ENCODE measurements at places on chromosomes 5 and 9.

GRCh38 chr5:85998656-85999055, 619.1 kb upstream of the COX7C start:
- no peak for DNase-seq

- DNase-seq, result no peak
Measured at GRCh38 chr5:6465831-6466790, 17.5 kb downstream of the UBE2QL1 start.

DNA sequence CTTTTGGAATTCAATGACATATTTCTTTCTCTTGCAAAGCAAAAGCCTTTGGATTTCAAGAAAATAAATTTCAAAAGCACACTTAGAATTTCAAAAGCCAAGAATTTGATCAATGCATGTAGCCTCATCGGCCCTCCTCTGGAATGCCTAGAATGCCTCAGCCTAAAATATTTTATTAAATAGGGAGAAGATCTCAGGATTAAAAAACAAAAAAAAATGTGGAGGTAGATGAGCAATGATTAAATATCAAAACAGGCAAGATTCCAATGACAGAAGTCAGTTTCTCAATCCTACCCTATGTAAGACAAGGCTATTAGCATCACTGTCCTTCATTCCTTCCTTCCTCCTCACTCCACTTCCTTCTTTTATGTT, 169.0 kb downstream of the CDH6 start:
- no peak for DNase-seq

GRCh38 chr9:79572608-79573411, 1.0 kb downstream of the TLE4 start:
- no peak for DNase-seq

- no peak for DNase-seq
Measured at GRCh38 chr5:51203598-51203997, 179.7 kb upstream of the ISL1 start.

DNA sequence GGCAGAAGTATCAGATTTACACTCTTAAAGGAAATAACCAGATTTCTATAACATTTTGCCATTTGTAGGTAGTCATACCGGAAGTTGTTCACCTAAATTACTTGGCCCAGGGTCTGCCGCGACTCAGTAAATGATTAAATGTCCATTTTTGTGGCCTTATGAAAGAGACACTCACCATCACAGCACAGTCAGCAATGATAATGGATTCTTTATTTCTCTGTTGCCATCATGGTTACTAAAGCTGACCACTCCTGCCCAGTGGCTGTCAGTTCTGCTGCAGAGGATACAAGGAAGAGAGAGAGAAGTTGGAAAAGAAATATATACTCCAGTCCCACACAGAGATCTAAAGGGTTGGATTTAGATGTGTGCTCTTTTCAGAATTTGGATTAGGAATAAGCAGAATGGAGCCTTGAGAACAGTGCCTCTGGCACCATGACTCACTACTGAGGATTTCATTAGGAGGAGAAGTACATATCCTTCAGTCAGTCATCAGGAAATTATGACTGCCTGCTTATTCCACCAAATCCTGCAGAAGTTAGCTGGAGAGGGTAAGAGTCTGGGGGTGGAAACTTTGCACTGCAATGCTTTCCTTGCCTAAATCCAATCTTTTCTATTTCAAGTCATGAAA, 72.8 kb upstream of the EFNA5 start:
- DNase-seq, result no peak

GRCh38 chr9:4228606-4229005, 71.3 kb downstream of the GLIS3 start:
- no peak for DNase-seq

DNA sequence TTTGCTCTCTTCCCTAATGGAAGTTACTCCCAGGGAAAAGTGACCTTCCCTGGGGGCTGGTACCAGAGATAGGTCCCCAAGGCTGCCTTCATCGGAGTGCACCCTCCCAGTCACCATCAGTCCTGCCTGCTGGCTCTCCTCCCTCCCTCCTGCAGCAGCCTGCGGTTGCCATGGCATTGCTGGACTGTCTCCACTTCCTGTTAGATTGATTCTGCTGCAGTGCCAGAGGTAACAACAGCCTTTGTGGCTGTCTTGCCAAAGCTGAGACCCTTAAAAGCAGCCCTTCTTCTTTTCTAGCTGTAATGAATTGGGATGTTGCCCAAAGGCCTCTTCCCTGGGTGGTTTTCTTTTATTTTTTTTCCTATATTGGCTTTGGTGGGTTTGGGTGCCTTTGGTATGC, 78.1 kb upstream of the PRLR start:
- no peak for DNase-seq

DNA sequence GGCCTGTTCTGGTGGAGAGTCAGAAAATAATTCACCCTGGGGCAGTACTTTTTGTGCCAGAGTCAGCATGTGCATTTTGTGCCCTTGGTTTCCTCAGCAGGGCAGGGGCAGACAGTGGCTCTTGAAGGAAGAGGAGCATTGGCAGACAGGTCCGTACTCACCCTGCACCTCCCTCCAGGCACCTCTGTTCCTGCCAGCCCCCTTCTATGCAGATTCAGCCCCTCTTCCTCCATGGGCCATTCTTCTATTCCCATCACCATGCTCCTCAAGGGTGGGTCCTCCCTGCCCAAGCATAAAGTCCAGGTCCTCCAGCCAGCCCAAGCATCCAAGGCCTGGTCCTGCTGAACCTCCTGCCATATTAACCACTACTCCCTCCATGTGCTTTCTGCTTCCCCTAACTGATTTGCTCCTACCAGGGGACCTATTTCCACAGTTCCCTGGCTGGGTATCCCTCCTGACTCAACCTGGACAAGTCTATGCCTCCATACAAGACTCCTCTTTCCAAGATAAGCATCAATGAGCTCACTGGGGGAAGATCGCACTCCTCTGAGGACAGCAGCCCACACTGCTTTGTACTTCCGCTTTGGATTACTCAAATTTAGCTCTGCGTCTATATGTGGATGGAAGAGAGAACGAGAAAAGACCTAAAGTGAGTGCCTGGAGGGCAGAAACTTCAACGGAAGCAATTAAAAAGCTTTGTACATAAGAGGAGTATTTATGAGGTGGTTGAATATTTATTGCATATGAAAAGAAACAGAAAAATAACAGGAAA, 9.3 kb upstream of the ACSL6 start:
- DNase-seq, result no peak

- no peak for DNase-seq
Measured at GRCh38 chr9:119537138-119537537, 167.9 kb upstream of the BRINP1 start.

- DNase-seq, result peak; percentile 35
Measured at GRCh38 chr9:129989740-129990139, 53.2 kb downstream of the FNBP1 start.

DNA sequence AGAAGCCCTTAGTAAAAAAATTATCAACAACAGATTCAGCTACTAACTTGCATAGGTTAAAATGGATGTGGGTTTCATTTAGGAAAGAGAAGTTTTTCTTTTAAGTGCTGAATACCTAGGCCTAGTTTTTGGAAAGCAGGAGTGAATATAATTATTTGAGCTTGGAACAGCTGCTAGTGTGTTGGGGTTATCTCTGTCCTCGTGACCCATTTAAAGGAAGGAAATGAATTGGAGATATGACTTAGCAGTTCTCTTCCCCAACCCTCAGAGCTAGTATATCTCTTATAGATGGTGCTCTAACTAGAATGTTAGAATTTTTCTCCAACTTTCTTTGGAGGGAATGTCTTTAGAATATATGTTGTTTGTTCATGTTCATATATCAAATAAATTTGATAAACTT, 38.6 kb downstream of the ZNF366 start:
- no peak for DNase-seq

DNA sequence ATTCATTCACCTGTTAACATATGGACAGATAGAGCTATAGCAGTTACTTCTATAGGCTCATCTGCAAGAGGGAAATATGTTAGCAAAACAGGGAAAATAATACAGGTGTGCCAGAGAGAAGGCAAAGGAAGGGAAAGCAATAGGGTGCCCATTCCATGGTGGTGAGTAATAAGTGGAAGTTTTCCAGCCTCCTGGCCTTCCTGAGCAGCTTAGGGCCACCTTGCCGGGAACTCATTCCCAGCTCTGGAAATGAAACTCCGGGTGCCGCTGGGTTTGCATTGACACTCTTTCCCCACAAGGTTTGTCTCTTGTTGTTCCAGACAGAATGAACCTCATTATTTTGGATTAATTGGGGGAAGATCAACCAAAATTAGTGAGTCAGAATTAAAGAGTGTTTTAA, 58.4 kb downstream of the SLC1A3 start:
- DNase-seq, result peak; percentile 82

GRCh38 chr5:176810081-176810597, at the start of gene UNC5A:
Gene UNC5A (plus strand): TSS chr5:176810559. CDS start chr5:176810751, 192 bp downstream.
- peak; percentile 71 for DNase-seq

DNA sequence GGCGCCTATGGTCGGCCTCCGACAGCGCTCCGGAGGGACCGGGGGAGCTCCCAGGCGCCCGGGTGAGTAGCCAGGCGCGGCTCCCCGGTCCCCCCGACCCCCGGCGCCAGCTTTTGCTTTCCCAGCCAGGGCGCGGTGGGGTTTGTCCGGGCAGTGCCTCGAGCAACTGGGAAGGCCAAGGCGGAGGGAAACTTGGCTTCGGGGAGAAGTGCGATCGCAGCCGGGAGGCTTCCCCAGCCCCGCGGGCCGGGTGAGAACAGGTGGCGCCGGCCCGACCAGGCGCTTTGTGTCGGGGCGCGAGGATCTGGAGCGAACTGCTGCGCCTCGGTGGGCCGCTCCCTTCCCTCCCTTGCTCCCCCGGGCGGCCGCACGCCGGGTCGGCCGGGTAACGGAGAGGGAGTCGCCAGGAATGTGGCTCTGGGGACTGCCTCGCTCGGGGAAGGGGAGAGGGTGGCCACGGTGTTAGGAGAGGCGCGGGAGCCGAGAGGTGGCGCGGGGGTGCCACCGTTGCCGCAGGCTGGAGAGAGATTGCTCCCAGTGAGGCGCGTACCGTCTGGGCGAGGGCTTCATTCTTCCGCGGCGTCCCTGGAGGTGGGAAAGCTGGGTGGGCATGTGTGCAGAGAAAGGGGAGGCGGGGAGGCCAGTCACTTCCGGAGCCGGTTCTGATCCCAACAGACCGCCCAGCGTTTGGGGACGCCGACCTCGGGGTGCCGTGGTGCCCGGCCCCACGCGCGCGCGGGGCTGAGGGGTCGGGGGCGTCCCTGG, 561 bp downstream of the DAPK1 start:
- DNase-seq, result peak; percentile 61

DNA sequence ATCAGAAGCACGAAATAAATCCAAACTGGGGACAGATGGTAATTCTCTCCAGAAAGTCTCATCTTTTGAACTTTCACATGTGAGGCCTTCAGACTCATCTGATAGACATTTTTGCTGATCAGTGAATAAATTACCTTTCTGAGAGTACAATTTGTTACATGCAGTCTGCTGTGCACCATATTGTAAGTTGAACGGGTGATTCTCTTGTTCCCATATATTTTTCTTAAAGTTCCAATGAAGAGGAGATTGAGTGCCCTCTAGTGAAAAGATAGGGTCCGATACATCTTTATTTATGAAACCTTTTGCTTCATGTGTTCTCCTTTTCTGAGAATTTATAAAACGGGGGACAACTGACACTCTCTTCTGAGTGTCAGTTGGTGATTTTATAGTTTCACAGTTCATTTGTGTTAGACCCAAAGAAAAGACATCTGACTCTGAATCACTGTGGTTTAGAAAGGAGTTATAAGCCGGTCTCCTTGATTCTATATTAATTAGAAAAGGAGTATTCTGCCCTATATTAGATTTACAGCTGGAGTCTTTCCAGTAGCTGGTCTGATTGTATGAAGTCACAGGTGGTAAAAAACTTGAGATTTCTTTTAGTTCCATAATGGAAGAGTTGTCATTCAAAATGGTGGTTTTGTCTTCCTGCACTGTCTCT, 30.4 kb downstream of the GNG10 start:
- peak; percentile 37 for DNase-seq

DNA sequence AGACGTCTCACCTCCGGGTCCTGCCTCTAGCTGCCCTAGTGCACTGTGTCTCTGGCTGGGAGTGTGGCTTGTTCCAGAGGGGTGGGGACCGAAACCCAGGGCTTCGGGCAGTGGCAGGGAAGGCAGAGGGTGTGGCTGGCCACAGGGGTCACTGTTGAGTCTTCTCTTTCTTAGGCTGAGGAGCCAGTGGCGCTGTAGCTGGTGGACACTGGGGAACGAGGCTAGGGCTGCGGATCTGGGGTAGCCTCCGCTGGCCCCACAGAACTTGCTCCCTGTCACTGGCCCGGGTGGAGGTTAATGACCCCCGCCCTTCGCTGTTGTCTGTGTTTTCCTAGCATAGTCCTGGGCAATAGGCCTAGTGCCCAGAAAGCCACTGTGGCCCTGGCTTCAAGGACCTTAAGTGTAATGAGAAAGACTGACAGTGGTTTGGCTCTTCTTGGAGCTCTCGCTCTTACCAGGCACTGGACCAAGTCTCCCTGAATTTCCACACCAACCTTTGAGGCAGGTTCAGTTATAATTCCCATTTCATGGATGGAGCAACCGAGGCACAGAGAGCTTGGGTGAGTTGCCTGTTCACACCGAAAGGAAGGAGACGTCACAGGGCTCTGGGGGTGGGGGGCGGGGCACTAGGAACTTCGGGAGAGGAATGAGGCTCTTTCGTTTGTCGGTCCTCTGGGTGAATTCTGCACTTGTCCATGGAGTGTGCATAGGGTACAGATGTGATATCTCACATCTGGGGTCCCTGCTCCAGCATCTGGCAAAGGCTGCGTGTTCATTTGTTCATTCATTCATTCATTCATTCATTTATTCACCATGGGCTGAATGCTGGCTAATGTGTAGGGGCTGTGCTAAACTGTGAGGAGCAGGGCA, 4.8 kb upstream of the IER5L start:
- peak; percentile 18 for DNase-seq

DNA sequence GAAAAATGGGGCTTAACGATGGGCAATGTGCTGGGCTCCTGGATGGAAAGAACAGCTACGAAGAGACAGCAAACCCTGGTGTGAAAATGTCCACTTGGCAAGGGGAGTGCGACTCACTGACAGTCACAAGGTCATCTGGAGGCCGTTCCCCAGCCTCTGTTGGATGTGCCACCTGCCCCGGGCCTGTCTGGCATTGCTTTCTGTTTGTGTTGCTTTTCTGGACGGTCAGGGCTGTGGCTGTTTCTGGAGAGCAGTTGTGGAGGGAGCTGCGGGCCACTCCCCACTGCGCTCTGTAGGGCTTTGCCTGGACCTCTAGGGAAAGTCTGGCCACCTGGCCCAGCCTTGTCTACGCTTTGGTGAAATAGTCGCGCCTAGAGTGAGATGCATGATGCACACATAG, 185.3 kb downstream of the IRX1 start:
- DNase-seq, result no peak

DNA sequence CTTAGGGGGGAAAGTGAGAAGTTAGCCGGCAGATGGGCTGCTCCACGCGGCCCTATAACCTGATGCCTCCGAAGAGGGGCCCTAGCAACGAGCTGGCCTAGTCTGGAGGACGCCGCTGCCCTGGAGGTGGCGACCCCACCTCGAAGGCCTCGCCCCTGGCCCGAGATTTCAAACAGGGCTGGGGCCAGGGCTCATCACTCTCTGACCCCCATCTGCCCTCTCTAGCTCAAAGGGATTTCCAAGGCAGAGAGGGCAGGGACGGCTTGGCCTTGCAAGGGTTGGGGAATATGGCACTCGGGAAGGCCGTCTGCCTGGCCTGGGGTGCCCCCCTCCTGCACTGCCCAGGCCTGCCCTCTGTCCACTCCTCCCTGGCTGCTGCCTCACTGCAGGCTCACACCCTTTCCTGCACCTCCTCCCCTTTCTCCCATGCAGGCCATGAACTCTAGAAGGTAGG, 25.5 kb upstream of the TIFAB start:
- no peak for DNase-seq
